Activated CD4-positive, alpha-beta T cell treated with anti-CD3 and anti-CD28 coated beads for 36 hours (primary cell): ENCODE measurements at places on chromosomes 7 and 10. TPM values are rescaled to one million over a fixed set of nuclear protein-coding genes. Genes with fewer than 3 reads are reported as not detected.

GRCh38 chr10:124077208-124077993 lies 16.0 kb downstream of the CHST15 start:
- peaks cover 3% of the 10 kb centered on the region for H3K27me3 ChIP-seq
- H3K4me1 ChIP-seq = peaks cover 4% of the 10 kb centered on the region
- no peak overlapping the region for H3K27ac ChIP-seq
- H3K4me3 ChIP-seq = no peak overlapping the region

The LRMDA gene
- not detected for total RNA-seq

DNA sequence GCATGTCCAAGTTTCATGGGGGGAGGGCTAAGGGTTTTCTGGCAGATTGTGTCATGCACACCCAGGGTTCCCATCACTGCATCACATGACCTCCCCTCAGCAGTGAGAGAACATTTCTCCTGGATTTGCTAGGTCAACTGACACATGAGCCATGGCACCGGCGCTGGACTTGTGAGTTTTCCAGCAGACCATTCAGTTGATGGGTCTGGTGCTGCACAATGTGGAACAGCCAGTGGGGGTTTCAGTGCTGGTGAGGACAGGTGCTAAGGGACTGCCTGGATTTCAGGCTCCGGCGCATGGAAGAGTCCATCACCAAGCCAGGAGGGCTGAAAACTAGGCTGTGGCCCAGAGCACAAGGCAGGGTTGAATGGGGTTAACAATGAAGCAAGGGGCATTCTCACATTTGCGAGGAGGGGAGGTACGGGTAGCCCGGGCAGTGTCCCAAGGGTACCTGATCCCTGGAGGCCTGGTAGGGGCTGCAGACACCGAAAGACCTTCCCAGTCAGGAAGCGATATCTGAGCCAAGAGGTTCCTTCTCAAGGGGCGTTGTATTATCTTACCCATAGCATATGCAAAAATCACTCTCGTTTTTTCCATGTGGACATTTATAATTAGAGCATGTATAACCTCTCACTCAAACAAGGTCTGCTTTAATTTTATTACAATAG lies 203.0 kb downstream of the TNS3 start:
- no peaks in the 10 kb centered on the region for H3K36me3 ChIP-seq
- peaks cover 9% of the 10 kb centered on the region for H3K27me3 ChIP-seq
- H3K4me3 ChIP-seq = no peak overlapping the region
- no peak for DNase-seq

The KDM7A gene
- total RNA-seq = 28.7 TPM

The GDF2 gene
- not detected for total RNA-seq

The NKX2-3 gene
- total RNA-seq = not detected

DNA sequence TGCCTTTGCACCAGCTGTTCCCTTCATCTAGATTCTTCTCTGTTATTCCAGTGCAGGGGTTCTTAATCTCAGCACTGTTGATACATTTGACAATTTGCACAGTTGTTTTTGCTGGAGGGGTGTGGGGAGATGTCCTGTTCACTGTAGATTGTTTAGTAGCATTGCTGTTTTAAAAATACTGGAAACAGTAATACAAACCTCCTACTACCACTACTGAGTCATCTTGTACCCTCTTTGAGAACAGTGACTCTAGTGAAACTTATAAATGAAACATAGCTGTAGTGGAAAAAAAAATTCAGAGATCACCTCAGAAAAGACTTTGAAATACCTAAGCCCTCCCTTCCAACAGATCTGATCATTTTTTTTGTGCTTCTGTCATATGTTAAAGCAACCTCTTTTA lies 154.8 kb upstream of the TMEM196 start:
- no peaks in the 10 kb centered on the region for H3K27me3 ChIP-seq
- H3K27ac ChIP-seq = no peak overlapping the region
- H3K4me3 ChIP-seq = no peak overlapping the region

- no peak overlapping the region for H3K4me3 ChIP-seq
- H3K36me3 ChIP-seq = no peaks in the 10 kb centered on the region
- H3K4me1 ChIP-seq = no peaks in the 10 kb centered on the region
- no peak for DNase-seq
Observed at GRCh38 chr10:116756277-116756676, 13.9 kb upstream of the HSPA12A start.

- peak; percentile 44 for DNase-seq
- H3K27ac ChIP-seq = peak overlapping the region; percentile 61
- peaks cover 42% of the 10 kb centered on the region for H3K4me1 ChIP-seq
- H3K4me3 ChIP-seq = no peak overlapping the region
- H3K36me3 ChIP-seq = no peaks in the 10 kb centered on the region
- H3K27me3 ChIP-seq = peaks cover 28% of the 10 kb centered on the region
Observed at GRCh38 chr10:2948127-2948854, 119.1 kb upstream of the PFKP start.

DNA sequence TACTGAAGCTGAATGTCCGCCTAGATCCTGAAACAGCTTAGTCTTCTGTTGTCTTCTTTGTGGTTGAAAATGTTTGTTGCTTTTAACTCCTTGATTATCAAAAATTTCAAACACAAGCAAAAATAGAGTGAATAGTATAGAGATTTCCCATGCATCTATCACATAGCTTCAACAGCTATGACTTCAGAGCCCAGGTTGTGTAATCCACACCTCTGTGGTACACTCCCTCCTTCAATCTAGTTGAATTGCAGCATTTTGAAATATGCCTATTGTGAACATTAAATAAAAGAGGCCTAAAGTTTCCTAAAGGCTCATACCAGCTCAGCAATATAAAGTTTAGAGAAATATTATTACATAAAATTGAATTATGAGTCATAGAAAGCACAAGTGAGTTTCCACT lies 204.7 kb upstream of the HDAC9 start:
- H3K27me3 ChIP-seq = peaks cover 21% of the 10 kb centered on the region
- H3K36me3 ChIP-seq = no peaks in the 10 kb centered on the region
- peaks cover 12% of the 10 kb centered on the region for H3K4me1 ChIP-seq
- H3K27ac ChIP-seq = no peak overlapping the region
- no peak overlapping the region for H3K4me3 ChIP-seq

DNA sequence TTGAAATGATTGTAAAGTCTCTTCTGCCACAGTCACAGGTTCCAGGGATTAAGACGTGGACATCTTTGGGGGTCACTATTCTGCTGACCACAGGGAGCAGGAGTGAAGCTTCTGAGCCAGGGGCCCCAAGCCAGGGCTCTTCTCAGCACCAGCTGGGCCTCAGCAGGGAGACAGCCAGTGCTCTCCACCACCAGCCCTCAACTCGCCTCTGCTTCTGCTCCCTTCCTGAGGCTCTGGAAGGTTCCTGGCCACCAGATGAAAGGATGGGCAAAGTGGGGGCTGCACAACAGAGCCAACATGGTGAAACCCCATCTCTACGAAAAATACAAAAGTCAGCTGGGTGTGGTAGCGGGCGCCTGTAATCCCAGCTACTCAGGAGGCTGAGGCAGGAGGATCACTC lies 11.2 kb upstream of the CRYGN start:
- peaks cover 4% of the 10 kb centered on the region for H3K27me3 ChIP-seq
- no peaks in the 10 kb centered on the region for H3K36me3 ChIP-seq
- no peak overlapping the region for H3K27ac ChIP-seq
- DNase-seq = no peak
- no peak overlapping the region for H3K4me3 ChIP-seq

The ANXA8 gene
- total RNA-seq = not detected

GRCh38 chr10:70281609-70282008 lies 2.2 kb downstream of the NPFFR1 start:
- H3K27me3 ChIP-seq = peaks cover 44% of the 10 kb centered on the region
- DNase-seq = no peak
- no peaks in the 10 kb centered on the region for H3K36me3 ChIP-seq

The PRF1 gene
- 28.6 TPM for total RNA-seq

The CHST12 gene
- total RNA-seq = 1.8 TPM

DNA sequence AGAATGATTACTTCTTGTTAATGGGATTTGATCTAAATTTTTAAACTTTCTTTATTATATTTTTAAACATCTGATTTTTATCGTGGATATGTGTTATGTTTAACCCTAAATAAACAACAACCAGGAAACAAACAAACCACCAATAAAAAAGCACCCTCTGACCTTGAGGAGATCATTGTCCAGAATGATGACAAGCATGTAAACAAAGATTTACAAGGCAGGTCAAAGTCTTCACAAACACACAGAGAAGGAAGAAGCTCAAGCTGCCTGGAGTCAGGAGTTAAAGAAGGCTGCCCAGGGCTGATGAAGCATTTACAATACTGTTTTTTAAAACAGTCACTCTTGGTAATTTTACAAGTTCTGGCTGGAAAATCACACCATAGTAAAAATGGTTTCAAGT lies 31.0 kb upstream of the EGFR start:
- peaks cover 36% of the 10 kb centered on the region for H3K27me3 ChIP-seq
- H3K4me3 ChIP-seq = no peak overlapping the region
- H3K36me3 ChIP-seq = no peaks in the 10 kb centered on the region
- no peaks in the 10 kb centered on the region for H3K4me1 ChIP-seq

DNA sequence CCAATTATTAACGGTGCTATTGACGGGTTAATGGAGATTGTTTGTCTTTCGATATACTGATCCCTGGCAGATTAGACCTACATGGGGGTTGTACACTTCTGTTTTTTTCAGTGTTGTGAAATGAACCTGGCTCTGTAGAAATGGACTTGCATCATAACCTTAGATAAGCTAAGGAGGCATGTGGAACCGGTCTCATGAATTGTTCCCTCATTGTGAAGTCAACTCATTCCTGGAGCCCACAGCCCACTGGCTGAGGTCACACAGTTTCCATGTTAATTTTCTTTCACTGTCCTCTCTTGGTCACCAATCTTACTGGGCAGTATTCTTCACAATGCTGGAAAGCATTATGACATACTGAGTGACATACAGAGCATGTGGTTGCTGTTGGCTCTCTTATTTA lies 202.8 kb downstream of the BMPER start:
- H3K27me3 ChIP-seq = no peaks in the 10 kb centered on the region
- H3K36me3 ChIP-seq = no peaks in the 10 kb centered on the region
- H3K4me3 ChIP-seq = no peak overlapping the region
- DNase-seq = no peak
- no peaks in the 10 kb centered on the region for H3K4me1 ChIP-seq

DNA sequence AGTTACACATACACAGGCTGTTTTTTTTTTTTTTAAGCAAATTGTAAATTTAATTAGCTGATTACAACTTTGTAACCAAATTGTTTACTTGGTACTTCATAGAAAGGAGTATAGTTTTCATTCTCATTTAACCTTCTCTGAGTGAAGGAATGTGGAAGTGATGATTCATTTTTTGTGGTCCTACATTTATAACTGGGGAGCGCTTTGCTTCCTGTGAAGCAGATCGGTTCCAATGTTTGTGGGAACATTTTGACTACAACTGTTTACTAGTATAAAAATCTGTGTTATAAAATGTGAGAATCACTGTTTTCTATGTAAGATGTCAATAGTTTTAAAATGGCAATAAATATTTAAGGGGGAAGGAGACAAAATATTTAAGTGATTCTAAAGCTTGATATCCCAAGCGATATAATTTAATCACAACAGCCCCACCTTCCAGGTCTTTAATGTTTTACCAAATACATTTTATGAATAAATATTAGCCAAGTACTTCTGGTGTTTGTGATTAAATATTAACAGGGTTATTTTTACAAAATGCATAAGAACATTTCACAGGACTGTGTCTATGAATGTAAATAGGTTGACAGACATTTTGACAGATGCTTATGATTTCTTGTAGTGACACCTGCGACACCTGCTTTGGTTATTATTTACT lies 57.1 kb downstream of the NXPH1 start:
- H3K27ac ChIP-seq = no peak overlapping the region
- H3K4me1 ChIP-seq = no peaks in the 10 kb centered on the region
- H3K4me3 ChIP-seq = no peak overlapping the region
- peaks cover 2% of the 10 kb centered on the region for H3K27me3 ChIP-seq
- DNase-seq = no peak

- peaks cover 61% of the 10 kb centered on the region for H3K4me1 ChIP-seq
- DNase-seq = no peak
- H3K27ac ChIP-seq = peak overlapping the region; percentile 98
- peak overlapping the region; percentile 70 for H3K4me3 ChIP-seq
Observed at GRCh38 chr10:101831169-101831811, 12.3 kb downstream of the KCNIP2 start.

DNA sequence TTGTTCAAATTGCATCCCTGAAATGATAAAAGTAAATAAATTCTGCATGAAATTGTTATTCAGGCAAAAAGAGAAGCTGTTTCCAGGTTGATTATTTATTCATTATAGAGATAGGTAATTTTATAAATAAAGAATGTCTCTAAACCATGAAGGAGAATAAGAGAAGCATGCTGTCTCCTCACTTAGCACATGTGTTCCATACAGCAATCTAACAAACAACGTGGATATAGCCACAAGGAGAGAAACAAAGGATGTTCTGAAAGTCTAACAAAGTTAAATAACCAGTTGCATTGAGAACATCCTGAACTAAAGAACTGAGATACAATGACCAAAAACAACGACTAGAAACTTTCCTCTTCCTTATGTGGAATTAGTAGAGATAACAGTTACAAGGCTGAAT lies 50.8 kb downstream of the NEBL start:
- H3K27ac ChIP-seq = no peak overlapping the region
- H3K27me3 ChIP-seq = peaks cover 3% of the 10 kb centered on the region
- no peaks in the 10 kb centered on the region for H3K36me3 ChIP-seq
- no peaks in the 10 kb centered on the region for H3K4me1 ChIP-seq
- DNase-seq = no peak
- H3K4me3 ChIP-seq = no peak overlapping the region

The SGCE gene
- total RNA-seq = 1.1 TPM

GRCh38 chr7:44376429-44377133 lies 51.2 kb upstream of the CAMK2B start:
- peaks cover 3% of the 10 kb centered on the region for H3K4me1 ChIP-seq
- no peak overlapping the region for H3K4me3 ChIP-seq
- peaks cover 2% of the 10 kb centered on the region for H3K27me3 ChIP-seq
- H3K36me3 ChIP-seq = no peaks in the 10 kb centered on the region
- no peak for DNase-seq
